ENCODE measurements at places on chromosomes 4 and X. TPM values are rescaled to one million over a fixed set of nuclear protein-coding genes. Genes with fewer than 3 reads are reported as not detected.

Gene GAK
- total RNA-seq: 191 TPM

Gene GATA1
- total RNA-seq: not detected

Gene SSX1
- not detected for total RNA-seq

Gene DMD
- 18.1 TPM for total RNA-seq

Gene NRK
- not detected for total RNA-seq

Gene OTC
- not detected for total RNA-seq

Gene XKRX
- total RNA-seq: 0.39 TPM

Data from T-helper 1 cell treated with Interleukin-12 subunit alpha and Interleukin-12 subunit beta and Interleukin-4 antibody, amounts not matched to agents 30 ng/mL and 1 ng/mL, for 36 hours (primary cell).